ENCODE measurements at places on chromosomes 1 and 21.

DNA sequence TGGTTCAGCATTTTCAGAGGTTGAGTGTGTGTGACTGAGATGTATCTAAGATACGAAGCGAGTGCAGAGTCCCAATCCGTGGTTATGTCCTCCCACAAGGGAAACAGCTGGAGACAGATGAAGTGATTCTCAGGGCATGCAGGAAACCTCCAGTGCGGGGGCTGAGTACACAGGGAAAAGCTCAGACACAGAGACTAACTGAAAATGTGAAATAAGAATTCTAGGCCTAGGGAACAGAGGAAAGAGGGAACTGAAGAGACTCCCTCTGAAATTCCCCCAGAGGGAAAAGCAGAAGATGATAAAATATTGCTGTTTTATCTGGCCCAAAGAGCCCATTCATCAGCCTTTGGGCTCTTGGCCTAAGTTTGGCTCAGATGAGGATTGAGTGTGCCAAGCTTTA lies 116.8 kb downstream of the LRRC53 start:
- DNase-seq = no peak

DNA sequence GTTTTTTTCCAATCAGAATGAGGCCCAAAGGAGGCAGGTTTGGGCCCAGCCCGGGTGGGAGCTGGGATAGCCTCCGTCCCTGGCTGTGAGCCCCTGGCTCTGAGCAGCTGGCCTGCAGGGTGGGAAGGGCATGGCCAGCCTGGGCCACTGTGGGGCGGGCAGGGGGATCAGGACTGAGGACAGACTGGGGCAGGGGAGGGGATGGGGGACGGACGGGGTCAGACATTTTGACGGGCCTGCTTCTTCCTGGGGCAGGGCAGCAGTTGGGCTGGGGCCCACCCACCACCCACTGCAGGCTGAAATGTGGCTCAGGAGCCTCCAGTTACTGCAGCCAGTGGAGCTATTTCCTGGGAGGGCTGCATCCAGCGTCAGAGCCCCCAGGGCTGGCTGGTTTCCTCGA lies 2.5 kb upstream of the SLC6A9 start:
- DNase-seq = no peak

- DNase-seq = no peak
These were observed 17.9 kb downstream of the SLC9A1 start for GRCh38 chr1:27136998-27137542.

DNA sequence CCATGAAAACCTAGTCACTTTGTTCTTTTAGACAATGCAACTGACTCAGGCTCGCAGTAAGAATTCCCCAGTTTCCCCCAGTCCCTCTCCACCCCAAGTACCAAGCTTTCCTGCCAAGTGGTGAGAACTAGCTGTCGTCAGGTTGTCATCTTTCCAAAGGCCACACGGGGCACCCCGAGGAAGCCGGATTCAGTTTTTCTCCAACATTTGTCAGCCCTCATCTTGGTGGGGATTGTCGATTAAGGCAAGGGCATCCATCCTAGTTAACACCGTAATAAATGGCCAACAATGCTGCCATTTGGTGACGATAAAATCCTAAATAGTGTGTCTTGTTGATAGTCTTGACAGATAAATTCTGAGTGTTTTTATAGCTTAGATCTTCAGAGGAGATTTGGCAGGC lies 55.9 kb upstream of the PROX1 start:
- no peak for DNase-seq

GRCh38 chr1:170265234-170265633 lies 119.5 kb downstream of the NTMT2 start:
- DNase-seq = no peak

DNA sequence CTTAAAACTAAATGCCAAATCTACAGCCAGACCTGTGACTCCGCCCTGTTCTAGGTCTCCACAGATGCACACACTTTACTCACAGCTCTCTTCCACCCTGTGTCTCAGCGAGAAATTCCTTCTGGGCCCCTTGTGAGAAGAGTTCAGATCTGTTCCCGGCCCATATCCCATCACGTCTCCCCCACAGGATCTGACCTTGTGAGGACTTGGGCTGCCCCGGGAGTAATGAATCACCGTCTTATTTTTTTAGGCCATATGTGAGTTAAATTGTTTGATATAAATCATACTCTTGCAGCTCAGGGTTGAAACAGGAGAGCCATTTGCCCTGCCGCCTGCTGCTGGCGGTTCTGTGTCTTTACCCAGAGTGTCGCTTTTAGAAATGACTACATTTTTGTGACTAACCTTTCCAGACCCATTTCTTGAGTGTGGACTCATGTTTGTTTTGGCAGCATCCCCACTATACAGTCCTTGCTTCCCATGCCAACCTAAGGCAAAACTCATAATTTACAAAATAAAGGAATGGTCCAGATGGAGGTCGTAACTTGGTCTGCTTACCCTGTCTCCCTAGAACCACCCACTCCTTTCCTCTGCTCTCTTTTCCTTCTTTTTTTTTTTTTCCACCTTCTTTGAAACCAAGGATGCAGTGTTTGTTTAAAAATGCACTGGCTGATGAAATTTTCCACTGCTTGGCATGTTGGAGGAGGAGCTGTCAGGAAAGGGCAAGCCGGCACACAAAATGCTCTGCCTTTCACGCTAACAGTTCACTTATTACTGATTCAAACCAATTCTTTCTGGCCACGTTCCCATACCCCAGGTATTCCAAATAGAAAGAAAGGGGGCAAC lies 98.0 kb upstream of the C1orf105 start:
- DNase-seq = no peak

GRCh38 chr1:83716641-83717040 lies 282.3 kb downstream of the TTLL7 start:
- DNase-seq = no peak

- DNase-seq = no peak
These were observed 150.8 kb downstream of the TGFB2 start for GRCh38 chr1:218495931-218496330.

GRCh38 chr1:119718409-119718808 lies 6.7 kb downstream of the PHGDH start:
- DNase-seq = no peak
